ENCODE measurements at places on chromosomes 1 and 21.
A peak's percentile ranks its signal among the peaks of the same experiment; 100 is the strongest.

- no peak for DNase-seq
Measured at GRCh38 chr1:152622803-152623202, at the start of gene LCE3A. TSS of gene LCE3A (minus strand) at chr1:152623103. CDS start at chr1:152623103, 0 bp downstream.

DNA sequence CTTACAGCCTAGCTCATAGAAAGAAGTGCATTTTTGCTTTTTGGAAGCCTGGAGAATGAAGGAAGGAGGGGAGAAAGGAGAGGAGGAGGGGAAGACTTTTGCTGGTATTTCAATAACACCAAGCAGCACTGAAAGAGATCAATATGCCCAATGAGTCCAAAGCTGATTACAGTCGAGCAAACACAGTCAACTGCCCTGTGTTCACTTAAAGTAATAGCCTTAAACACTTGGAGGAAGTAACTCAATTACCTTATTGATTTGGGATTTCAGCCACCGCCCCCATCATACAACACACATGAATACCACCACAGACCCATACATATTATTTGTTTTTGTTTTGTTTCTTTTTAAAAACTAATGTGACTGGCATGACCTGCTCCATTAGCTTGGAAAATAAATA is 23.3 kb upstream of the RXRG start:
- no peak for DNase-seq

GRCh38 chr1:2526824-2527555 is 594 bp upstream of the PANK4 start:
- DNase-seq, result no peak

DNA sequence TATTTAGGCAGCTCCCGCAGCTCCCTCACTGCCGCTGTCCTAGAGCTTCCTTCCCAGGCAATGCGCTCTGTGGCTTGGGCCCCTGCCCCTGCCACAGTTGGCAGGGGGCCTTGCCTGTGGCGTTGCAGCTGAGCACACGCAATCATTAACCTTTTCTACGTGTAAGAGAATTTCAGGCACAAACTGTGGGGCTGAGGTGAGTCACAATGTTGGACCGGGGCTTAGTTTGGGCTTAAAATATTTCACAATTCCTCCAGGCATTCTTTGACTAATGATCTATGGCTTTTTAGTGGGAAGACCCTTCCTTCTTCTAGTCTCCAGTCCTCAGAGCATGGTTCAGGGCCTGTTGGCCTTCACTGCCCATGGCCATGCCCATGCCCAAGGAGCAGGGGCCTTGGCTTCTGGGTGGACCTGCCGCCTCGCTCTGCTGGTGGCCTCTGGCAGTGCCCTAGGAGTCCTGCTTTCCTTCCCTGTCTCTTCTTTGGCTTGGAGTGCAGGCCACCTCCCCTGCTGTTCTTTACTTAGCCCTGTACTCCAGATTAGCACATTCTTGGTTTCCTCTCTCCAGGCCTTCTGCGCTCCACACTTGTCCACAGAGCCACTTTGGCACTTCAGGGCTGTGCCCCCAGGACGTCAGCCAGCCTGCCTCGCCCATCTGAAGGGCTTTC is 39.2 kb downstream of the MAPKAPK2 start:
- no peak for DNase-seq

- no peak for DNase-seq
Measured at GRCh38 chr21:30194701-30195299, 21.1 kb downstream of the CLDN8 start.

DNA sequence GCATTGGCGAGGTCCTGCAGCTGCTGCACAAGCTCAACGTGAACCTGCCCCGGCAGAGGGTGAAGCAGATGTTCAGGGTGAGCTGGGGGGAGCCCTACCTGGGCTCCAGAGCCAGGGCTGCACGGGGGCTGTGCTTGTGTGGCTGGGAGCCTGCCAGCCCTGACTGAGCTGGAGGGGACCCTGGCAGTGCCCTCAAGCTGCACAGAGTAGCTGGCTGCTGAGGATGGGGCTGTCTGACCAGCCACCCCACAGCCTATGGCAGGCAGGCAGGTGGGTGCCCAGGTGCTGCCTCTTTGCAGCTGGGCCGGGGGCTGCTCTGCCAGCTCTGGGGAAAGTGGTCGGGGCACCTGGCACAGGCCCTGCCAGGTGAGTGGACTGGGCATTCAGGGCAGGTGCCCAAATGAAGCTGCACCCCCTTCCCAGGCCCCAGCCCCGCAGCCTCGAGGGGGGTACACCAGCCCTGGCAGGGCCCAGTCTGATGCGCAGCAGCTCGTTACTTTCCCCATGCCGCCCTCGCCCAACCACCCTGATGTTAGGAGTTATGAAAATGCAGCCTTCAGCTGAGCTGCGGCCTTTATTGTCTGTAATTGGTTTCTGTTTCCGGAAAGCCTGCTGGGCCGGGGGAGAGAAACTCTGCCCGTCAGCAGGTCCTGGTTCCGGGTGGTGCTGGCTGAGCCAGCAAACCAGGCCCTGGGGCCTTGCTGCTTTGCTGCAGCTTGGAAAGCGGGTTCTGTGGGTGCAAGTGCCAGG is 4.3 kb downstream of the PLCH2 start:
- DNase-seq, result no peak

DNA sequence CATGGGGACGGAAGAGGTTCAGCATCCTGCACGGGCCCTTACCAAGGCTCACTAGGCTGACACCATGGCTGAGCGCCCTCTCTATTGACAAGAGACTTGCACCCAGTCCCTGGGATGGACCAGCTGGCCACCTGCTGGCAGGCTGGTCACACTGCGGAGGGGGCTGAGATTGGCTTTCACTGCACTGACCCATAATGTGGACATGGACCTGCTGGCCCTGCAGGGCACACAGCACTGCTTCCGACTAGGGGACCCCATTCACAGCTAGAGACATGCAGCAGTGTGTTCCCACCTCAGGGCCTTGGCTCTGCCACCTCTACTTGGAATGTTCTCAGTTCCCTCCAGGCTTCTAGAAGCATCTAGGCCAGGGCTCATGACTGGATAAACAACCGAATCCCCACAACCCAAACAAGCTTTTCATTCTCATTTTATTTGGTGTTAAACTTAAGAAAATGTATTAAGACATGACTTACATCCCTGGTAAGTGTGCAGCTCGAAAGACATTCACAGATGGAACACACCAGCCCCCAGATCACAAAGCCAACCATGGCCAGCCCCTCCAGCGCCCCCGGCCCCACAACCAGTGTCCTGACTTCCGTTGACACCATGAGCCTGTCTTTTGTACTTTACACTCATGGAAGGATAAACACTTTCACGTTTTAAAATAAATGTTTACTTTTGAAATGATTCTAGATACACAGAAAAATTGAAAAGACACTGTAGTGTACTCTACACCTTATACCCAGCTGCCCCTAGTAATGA is 9.3 kb upstream of the SRARP start:
- peak; percentile 22 for DNase-seq

DNA sequence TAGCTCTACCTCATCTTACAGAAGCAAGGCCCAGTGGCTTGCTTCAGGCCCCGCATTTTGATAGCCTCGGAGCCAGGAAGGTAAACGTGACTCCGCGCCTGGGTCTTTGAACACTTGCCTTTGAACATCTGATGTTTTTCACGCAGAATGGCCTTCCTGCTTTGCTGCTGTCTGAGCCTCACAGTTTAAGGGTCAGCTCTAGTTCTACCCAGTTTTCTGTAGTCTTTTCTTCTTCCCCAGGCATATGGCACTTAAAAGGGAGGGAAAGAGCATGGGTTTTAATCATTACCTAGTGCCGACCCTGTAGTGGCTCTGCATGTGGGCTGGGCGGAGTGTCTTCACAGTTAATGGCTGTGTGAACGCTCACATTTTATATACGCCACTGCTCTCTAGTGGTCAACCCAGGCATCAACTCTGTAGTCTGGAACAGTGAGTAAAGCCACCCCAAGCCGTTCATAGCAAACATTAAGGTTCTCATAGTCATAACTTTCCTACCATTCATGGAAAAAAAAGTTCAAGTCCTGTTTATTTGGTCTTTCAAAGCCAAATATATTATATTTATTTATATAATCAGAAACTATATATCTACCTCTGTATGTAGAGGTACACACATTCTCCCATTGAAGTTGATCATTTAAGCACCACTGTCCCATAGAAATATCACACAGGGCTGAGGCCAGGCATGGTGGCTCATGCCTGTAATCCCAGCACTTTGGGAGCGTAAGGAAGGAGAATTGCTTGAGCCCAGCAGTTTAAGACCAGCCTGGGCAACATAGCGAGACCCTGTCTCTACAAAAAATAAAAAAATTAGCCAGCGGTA is 78.1 kb downstream of the IER5 start:
- peak; percentile 61 for DNase-seq

- no peak for DNase-seq
Measured at GRCh38 chr1:82099170-82099569, 298.4 kb downstream of the ADGRL2 start.

DNA sequence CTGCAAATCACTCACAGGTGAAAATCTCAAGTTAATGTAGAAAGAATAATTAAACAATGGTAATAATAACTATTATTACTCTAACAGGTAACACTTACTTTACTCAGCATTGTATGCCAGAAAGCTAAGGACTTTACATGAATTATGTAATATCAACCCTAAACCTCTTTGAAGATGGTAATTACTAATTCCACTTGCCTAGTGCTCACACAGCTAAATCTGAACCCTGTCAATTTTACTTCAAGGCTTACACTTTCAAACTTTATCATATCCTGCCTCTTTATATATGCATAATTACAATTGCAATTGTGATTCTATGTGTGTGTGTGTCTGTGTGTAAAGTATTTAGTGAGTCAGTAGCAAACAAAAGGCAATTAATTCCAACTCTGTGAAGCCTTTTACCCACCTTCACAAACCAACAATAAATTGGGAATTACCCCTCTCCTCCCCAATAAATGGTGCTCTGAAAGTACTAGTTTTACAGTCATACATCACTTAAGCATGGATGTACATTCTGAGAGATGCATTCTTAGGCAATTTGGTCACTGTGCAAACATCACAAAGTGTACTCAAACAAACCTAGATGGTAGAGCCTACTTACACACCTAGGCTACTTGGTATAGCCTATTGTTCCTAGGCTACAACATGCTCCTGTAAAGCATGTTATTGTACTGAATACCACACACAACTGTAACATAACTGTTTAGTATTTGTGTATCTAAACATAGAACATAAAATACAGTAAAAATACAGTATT is 5.9 kb downstream of the ZNF644 start:
- DNase-seq, result no peak

DNA sequence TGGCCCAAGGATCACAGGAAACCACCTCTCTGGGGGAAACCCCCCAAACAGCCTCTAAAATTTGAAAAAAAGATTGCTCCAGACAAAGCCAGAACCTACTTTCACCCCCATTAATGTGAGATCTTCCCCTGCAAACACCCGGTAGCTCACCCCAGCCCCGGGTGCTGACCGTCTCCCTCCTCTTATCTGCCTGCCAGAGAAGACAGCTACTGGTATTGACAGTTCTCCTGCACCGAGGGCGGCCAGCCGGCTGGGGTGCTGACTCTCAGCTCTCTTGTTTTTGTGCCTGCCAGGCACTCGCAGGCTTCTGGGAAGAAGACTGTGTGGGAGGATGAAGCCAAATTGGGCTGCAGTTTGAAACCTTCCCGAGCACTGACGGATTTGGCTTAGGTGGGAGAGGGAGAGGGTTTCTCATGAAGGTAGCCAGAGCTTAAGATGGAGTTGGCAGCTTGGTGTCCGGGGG is 48.2 kb downstream of the RASSF5 start:
- peak; percentile 47 for DNase-seq

DNA sequence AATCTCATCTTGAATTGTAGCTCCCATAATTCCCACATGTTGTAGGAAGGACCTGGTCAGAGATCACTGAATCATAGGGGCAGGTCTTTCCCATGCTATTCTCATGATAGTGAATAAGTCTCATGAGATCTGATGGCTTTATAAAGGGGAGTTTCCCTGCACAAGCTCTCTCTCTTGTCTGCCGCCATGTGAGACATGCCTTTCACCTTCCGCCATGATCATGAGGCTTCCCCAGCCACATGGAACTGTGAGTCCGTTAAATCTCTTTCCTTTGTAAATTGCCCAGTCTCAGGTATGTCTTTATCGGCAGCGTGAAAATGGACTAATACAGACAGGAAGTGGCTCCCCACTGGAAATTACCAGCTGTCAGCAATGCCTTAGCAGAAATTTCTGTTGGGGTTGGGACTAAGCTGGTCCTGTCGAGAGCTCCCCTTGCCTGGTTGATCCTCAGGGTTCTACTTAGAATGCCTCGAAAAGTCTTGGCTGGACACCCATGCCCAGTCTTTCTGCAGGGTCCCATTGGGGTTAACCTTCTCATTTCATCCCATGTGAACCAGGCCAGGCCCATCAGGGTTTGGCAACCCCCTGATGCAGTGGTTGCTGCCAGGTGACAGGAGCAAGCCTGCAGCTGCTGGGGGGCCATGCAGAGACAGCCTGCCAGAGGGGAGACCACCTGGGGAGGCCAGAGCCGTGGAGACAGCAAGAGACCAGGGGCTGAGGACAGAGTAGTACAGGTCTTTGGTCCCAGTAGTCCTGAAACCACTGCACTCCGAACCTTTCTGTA is 2.8 kb upstream of the ABCG1 start:
- no peak for DNase-seq

DNA sequence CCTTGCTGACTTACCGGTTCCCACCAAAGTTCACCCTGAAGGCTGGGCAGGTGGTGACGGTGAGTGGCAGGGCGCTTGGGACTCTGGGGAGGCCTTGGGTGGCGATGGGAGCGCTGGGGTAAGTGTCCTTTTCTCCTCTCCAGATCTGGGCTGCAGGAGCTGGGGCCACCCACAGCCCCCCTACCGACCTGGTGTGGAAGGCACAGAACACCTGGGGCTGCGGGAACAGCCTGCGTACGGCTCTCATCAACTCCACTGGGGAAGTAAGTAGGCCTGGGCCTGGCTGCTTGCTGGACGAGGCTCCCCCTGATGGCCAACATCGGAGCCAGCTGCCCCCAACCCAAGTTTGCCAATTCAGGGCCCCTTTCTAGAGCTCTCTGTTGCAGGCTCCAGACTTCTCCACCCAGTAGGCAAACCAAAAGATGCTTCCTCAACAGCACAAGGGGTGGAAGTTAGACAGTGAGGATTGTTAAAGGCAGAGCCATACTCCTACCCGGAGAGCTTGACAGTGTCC is 16.4 kb upstream of the SEMA4A start:
- no peak for DNase-seq

GRCh38 chr1:183922197-183922596 is 115.3 kb downstream of the COLGALT2 start:
- no peak for DNase-seq

DNA sequence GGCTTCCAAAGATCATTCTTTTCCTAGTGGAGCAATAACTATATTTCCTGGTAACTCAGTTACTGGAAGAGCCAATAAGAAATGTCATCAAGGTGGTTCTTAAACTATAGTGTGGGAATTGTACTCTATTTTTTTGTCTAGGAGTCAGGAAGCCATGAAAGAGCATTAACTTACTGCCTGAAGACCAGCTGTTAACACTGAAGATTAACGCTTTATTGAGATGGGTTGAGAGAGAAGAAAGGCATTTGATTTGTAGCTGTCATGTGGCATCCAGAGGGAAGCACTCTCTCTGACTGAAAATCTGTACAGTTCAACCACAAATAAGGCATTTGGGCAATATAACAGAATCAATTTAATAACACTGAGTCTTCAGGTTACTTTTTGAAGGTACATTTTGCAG is 76.0 kb downstream of the DNM3 start:
- DNase-seq, result no peak

- DNase-seq, result no peak
Measured at GRCh38 chr1:10085076-10085475, 52.3 kb downstream of the UBE4B start.
